ENCODE measurements at places on chromosomes 5 and 9. TPM values are rescaled to one million over a fixed set of nuclear protein-coding genes. Genes with fewer than 3 reads are reported as not detected.

Gene CCDC183
- total RNA-seq, result not detected

GRCh38 chr9:92208693-92209524, 84.6 kb downstream of the IARS1 start:
- DNase-seq, result no peak

DNA sequence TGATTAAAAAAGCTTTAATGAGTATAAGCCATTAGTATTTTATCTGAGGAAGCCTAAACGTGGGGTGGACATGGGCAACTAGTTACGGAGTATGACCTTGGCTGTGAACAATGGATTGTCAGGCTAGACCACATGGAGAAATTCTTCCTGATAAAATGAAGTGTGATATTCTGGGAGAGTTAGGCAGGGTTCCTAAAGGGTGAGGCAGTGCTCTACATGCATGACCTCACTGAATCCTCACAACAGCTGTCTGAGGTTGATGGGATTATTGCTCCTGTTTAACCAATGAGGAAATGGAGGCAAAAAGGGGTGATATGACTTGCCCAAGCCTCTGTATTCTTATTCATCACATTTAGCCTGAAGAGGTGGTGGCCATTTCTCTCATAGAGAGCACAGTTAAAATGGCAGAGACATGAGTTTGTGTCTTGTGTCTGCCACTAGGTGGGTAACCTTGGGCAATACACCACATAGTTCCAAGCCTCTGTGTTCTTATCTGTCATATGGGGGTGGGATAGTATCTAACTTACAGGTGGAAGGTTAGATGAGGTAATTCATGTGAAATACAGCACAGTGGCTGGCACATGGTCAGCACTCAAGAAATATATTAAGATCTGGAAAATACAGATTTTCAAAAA, 96.1 kb upstream of the NR3C1 start:
- DNase-seq, result no peak

GRCh38 chr5:169290895-169291294, 10.0 kb downstream of the SLIT3 start:
- no peak for DNase-seq

DNA sequence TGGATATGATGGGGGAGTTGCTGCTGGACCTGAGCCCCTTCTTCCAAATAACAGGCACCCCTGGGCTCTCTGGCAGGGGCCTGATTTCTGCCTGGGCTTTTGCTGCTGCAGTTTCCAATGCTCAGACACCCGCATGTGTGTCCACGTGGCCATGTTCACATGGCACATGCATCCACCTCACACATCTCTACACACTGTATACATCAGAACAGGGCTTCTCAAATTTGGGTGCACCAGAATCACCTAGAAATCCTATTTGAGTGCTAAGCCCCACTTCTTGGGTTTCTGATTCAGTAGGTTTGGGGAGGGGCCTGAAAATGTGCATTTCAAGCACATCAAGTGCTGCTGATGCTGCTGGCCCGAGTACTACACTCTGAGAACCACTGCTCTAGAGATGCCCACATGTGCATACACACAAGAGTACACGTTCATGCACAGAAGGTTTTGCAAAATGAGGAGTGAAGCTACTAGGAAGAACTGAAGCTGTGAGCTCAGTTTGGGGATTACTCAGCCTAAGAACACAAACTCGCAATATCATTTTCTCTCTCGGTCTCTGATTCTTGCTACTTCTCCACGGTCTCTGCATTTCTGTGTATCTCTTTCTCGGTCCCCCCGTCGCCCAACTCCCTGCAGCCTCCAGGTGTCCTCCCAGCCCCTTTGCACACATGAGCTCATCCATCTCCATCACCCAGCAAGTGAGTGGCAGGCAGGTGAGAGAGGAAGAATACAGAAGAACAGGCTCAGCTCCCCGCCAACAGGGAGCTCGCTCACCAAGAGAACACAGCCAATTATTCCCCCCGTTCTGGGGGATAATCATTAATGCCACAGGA, 97.0 kb downstream of the PCDH1 start:
- DNase-seq, result peak; percentile 36

Gene PRDM9
- not detected for total RNA-seq

DNA sequence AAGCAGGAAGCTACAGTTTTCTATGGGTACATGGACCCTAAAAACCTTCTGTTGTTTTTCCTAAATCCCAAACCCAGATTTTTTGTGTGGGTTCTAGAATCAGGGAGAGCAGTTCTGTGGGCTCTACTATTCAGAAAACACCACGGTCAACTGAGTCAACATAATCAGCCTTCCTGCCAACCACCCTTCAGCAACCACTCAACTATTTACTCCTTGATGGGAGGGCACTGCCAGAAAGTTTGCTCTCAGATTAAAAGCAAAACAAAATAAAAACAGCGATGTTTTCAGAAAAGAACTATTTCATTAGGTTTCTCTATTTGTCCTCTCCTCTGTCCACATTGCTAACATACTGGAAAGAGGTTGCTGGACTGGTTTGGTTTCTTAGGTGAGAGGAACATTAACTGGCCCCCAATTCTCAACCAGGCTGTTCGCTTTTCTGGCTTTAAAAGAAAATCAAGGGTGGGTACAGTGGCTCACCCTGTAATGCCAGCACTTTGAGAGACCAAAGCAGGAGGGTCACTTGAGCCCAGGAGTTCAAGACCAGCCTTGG, 72.3 kb downstream of the GCNT1 start:
- no peak for DNase-seq

DNA sequence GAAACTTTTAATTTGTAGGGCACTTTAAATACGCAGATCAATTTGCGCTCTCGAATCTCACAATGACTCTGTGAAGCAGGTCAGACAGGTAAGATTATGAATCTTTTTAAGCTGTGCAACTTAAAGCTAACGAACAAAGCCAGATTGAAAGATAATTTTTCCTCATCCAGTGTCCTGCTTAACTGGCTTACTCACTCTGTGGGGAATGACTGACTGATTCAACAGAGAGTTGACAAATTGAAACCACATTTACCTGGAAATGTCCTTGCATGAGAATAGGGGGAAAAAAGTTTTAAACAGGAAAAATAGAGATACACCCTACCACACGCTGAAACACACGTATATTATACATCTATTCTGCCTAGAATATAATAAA, 187.9 kb downstream of the MAN2A1 start:
- DNase-seq, result no peak

DNA sequence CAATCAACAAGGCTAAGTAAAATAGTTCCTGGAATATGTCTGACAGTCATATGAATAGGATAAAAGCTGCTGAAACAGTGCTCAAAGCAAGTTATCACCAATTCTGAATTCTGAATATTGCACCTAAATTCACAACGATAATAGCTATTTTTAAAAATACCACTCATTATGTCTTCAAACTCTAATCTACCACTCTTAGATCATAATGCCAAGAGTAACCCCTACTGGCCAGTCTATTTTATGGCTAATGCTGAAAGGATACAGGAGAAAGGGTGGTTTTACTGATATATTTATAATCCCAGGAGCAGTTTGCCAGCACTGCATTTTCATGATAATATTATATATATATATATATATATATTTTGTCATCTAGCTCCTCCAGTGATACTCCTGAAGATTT, 232.8 kb downstream of the PDE4D start:
- DNase-seq, result peak; percentile 42

Gene PCDHGA10
- 24.8 TPM for total RNA-seq

Gene TAF7
- 44.2 TPM for total RNA-seq

Gene ARSI
- total RNA-seq, result 6.5 TPM

DNA sequence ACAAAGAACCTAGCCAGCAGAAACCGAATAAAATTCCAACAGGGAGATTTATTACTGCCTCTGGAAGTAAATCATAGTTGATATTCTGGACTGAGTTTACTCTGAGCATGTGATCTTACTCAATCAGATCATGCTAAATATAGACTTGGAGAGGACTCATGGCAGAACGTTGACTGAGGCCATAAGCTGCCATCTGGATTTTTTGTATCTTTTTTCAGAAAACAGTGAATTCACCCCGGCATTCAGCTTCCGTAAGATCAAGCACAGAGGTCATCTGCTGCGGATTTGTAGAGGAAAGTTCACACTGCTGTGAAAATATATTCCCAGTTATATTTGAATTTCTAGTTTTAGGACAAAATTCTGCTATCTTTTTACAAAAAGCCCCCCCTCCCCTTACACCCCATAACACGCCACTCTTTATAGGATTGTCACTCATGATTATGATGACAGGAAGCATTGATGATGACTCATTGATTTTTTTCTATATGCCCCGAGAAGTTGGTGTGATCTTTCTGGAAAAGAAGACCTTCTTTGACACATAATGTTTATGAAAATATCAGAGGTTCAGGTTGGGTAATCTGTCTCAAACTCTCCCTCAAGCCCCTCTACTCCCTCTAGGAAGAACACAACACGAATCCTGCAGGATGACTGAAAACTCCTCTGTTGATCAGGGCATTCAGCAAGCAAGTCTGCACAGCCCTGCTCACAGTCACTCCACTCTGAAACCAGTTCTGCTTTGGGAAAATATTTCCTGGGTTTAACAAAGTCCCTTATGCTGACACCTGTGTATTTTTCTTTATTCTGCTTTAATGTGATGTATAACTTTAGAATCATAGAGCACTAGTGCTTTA, 70.8 kb downstream of the NXNL2 start:
- DNase-seq, result no peak

Gene TMEM215
- total RNA-seq, result not detected

- peak; percentile 9 for DNase-seq
Measured at GRCh38 chr5:55134053-55134722, 25.8 kb upstream of the GPX8 start.

DNA sequence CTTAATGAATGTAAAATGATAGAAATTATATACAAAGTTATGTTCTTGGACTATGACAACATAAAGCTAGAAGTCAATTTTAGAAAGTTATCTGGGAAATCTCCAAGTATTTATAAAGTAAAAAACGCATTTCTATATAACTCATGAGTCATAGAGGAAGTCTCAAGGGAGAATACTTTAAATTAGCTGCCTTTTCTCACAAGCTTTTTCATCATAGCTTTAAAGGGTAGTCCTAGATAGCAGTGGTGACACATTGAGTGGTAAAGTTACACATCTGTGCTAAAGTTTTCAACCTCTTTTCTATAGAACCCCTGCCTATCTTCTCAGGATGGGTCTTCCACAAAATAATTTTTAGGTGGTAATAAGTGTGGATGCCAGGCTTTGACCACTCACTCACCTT, 598.3 kb upstream of the FAM174A start:
- no peak for DNase-seq

DNA sequence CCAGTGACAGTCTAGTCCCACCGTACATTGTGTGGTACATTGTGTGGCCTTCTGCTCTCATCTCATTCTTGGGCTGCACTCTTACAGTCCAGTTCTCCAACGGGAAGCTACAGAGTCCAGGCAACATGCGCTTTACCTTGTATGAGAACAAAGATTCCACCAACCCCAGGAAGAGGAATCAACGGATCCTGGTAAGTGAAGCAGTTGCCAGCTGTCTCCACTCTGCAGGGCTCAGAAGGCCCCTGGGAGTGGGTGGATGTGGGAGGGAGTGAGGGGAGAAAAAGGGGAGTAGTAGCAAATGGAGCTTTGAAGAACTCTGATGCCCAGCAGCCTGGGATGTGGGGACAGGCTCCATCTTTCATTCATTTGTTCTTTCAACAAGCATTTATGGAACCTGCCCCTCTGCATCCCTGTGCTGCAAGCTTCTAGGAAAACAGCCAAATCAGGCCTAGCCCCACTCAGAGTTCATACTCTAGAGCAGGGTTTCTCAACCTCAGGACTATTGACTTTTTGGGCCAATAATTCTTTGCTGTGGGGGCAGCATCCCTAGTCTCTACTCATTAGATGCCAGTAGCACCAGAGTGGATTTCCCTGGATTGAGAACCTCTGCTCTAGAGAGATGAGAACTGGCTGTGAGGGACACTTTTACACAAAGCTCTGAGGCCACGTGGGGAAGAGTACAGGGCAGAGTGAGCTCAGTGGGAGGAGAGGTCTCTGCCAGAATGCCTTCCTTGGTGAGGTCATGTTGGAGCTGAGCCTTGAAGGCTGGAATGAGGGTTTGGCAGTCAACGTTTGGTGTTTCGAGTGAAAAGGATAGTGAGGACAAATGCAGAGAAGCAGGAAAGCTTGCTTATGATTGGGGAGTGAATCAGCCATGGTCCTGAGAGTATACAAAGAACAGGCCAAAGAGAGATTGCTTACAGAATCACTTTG, 1.1 kb downstream of the POLR1E start:
- peak; percentile 93 for DNase-seq

DNA sequence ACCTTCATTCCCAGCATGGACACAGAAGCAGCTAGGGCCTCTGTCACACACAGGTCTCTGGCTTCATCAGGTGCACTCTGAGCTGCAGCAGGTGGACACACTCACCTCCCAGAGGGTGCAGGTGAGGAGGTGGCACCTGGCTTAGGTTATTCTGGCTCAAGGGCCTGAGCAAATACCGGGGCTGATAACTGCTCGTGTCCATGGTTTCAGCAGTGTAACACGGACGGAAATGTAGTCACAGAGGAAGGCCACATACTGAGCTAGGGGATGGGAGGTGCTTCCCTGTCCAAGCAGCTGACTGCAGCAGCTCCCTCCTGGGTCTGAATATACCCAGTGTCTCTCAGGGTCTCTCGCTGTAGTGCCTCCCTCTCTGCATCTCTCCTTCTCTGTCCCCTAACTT, 5.7 kb downstream of the PHF2 start:
- DNase-seq, result no peak

DNA sequence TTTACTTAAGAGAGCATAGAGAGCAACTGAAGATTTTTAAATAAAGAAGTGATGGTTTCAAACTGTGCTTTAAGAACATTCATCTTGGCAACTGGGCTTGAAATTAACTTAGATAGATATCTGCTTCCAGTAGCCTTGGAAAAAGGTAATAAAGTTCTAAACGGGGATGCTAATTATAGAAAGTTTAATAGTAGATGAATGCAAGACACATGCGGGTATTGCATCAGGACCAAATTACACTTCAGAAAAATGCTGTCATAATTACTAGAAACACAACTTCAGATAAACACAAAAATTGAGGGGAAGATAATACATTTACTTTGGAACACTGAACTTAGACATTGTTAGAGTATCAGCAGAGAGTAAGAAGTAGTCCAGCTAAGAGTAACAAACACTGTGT, 227.7 kb upstream of the SNX2 start:
- DNase-seq, result no peak

DNA sequence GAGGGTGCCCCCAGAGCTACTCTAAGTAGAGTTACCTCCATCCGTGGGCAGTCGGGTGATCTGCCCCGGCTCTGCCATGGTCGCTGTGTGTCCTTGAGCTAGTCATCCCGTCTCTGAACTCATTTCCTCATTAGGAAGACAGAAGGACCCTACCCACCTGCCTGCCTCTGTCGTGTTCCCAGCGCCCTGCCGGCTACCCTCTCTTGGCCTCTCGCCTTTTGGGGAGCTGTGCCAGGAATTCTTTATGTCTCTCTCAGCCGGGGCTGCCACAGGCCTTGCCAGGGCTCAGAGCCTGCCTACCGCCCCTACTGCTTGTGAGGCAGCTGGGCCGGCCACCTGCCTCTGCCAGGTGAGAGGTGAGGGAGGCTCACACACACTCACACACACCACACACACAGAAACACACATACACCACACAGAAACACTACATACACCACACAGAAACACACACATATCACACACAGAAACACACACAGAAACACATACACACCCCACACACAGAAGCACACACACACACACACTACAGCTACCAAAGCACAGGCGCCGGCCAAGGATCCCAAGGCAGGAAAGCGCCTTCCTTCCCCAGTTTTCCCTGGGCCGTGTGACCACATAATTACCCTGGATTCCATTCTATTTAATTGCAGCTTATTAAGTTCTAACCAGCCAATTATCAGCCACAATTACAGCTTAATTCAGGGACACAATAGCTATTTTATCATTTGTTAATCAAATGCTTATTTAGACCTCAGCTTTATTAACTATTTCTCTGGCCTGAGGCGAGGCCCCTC, 41.7 kb downstream of the UNC5A start:
- DNase-seq, result no peak

Gene CDH9
- total RNA-seq, result not detected

Measured in osteoblast (primary cell).